ENCODE measurements at places on chromosomes 7 and 10.
A peak's percentile ranks its signal among the peaks of the same experiment; 100 is the strongest.

GRCh38 chr7:77484785-77485184 is 52.3 kb upstream of the PTPN12 start:
- H3K36me3 ChIP-seq: no peaks in the 10 kb centered on the region
- no peaks in the 10 kb centered on the region for H3K4me1 ChIP-seq
- no peaks in the 10 kb centered on the region for H3K27me3 ChIP-seq
- no peak for DNase-seq

GRCh38 chr10:71176661-71177060 is 35.7 kb upstream of the UNC5B start:
- no peak overlapping the region for H3K4me3 ChIP-seq
- DNase-seq: no peak
- peaks cover 14% of the 10 kb centered on the region for H3K27me3 ChIP-seq
- no peaks in the 10 kb centered on the region for H3K36me3 ChIP-seq
- H3K27ac ChIP-seq: no peak overlapping the region
- no peaks in the 10 kb centered on the region for H3K4me1 ChIP-seq

GRCh38 chr7:69603351-69603750 is 5.1 kb downstream of the AUTS2 start:
- peak overlapping the region; percentile 5 for H3K4me3 ChIP-seq
- H3K36me3 ChIP-seq: no peaks in the 10 kb centered on the region

- H3K36me3 ChIP-seq: no peaks in the 10 kb centered on the region
- no peak overlapping the region for H3K4me3 ChIP-seq
- H3K27ac ChIP-seq: no peak overlapping the region
- no peaks in the 10 kb centered on the region for H3K27me3 ChIP-seq
These were observed 146.3 kb downstream of the MALRD1 start for GRCh38 chr10:19194866-19195265.

DNA sequence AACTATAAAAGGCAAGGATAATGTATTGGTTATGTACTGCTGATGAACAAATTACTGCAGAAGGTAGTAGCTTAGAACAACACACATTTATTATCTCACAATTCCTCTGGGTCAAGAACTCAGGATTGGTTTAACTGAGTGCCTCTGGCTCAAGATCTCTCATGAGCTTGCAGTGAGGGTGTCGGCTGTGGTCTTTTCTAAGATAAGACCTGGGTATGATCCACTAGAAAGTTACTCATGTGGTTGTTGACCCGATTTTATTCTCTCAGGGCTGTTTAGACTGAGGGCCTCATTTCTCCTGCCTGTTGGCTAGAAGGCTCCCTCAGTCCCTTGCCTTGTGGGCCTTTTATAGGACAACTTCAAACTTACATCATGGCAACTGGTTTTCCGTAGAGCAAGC is 86.7 kb downstream of the VWDE start:
- no peaks in the 10 kb centered on the region for H3K4me1 ChIP-seq
- DNase-seq: no peak
- H3K4me3 ChIP-seq: no peak overlapping the region
- H3K36me3 ChIP-seq: no peaks in the 10 kb centered on the region

DNA sequence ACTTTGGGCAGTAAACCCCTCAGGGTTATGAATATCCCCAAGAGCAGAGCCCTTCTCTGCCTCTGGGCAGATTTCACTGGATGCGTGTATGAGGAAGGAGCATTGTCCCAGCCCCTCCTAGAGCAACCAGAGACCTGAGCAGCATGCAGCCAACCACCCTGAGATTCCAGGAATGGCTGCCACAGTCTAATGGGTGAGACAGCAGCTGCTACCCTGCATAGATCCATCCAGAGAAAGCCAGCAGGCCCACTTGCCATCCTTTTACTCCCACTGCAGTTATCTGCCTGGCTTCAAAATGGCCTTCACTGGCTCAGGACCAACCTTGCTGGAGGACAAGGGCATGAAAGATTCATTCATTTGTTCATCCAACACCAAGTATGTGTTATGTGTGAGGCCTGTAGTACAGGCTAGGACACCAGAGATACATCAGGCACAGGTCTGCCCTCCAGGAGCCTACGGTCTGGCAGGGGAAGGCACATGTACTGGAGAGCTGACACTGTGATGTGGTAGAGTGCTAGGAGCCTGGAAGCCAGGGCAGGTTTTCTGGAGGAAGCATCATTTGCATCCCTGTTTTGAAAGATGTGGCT is 26.2 kb upstream of the C10orf105 start:
- no peak overlapping the region for H3K4me3 ChIP-seq
- H3K27ac ChIP-seq: peak overlapping the region; percentile 95
- H3K4me1 ChIP-seq: peaks cover 79% of the 10 kb centered on the region
- no peak for DNase-seq
- no peaks in the 10 kb centered on the region for H3K27me3 ChIP-seq

DNA sequence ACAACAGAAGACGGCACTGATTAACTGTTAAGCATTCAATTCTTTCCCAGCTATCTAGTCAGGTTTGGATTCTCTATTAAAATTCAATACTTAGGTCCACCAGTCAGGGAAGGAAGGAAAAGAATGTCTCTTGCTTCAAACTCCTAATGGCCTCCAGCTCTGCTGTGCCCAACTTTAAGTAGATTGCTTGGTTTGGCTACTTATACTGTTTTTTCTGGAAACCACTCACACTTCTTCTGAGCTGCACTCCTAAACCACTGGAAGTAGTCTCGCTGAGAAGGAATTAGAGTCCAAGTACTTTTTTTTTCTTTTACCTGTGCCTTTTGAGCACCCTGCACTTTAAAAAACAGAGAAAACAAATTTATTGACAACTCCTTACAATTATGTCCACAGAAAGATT is 26.7 kb upstream of the COL1A2 start:
- no peak overlapping the region for H3K4me3 ChIP-seq
- no peaks in the 10 kb centered on the region for H3K4me1 ChIP-seq
- no peak for DNase-seq
- H3K27me3 ChIP-seq: no peaks in the 10 kb centered on the region
- H3K36me3 ChIP-seq: no peaks in the 10 kb centered on the region
- H3K27ac ChIP-seq: no peak overlapping the region

DNA sequence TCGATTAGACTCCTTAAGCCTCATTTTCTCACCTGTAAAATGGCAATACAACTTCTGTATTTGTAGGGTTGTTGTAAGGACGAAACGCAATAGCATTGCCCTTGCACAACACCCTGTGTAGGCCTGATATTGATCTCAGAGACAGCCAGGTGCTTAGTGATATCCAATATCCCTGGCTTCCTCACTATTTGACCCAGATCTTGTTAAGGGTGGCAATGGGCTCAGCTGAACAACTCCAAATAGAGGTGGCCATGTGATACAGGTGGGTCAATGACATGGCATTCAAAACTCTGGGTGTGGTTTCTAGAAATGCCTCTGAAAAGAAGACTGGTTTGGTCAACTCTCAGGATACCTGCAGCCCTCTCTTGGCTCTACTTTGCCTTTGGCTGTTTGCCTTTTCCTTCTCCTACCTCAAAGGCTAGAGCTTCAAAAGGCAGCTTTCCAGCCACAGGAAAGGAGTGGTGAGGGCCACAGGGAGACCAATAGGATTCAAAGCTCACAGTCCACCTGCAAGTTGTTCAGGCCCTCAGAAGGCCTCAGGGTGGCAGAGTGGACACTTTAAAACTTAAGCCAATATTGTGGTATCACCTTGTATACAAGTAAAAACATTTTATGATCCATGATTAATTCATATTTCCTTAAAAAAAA is 14.9 kb upstream of the GATAD1 start:
- no peaks in the 10 kb centered on the region for H3K36me3 ChIP-seq
- DNase-seq: no peak
- H3K27ac ChIP-seq: no peak overlapping the region
- no peaks in the 10 kb centered on the region for H3K27me3 ChIP-seq
- H3K4me1 ChIP-seq: no peaks in the 10 kb centered on the region

GRCh38 chr10:33277135-33277536 is 57.3 kb downstream of the NRP1 start:
- no peak overlapping the region for H3K4me3 ChIP-seq
- H3K27me3 ChIP-seq: no peaks in the 10 kb centered on the region
- no peak for DNase-seq
- no peaks in the 10 kb centered on the region for H3K4me1 ChIP-seq
- H3K27ac ChIP-seq: no peak overlapping the region

DNA sequence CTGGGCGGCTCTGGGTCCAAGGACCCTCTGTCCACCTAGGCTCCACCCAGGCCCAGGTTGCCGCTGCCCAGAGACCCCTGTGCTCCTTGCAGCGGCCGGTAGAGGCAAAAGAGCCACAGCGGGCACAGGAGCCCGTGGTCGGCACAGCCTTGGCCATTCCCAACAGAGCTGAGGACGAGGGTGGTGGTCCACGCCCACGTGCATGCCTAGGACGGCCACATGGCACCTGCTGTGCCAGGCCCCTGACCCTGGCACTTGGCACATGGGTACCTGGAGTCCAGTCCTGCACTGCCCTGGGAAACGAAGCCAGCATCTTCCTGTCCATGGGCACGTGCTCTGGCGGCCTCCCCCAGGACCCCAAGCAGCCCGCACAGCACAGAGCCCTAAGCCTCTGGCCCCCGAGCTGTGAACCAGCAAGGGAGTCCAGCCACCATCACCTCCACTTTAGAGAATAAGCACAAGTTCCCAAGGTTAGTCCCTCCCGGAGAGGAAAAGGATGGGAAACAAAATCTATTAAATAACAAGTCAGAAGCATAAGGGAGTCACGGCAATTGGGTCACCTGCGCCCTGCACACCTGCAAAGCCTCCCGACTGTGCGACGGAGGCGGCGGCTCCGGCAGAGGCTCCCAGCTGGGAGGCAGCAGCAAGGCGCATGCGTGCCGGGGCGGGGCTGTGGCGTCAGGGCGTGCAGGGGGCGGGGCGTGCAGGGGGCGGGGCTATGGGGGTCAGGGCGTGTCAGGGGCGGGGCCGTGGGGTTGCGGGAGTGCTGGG is 59.1 kb downstream of the STK32C start:
- no peak overlapping the region for H3K4me3 ChIP-seq
- H3K4me1 ChIP-seq: no peaks in the 10 kb centered on the region
- no peak overlapping the region for H3K27ac ChIP-seq
- no peak for DNase-seq
- no peaks in the 10 kb centered on the region for H3K36me3 ChIP-seq

GRCh38 chr10:44589181-44589943 is 204.5 kb upstream of the CXCL12 start:
- no peak overlapping the region for H3K27ac ChIP-seq
- no peak for DNase-seq
- H3K4me3 ChIP-seq: no peak overlapping the region
- H3K36me3 ChIP-seq: no peaks in the 10 kb centered on the region
- peaks cover 7% of the 10 kb centered on the region for H3K27me3 ChIP-seq

DNA sequence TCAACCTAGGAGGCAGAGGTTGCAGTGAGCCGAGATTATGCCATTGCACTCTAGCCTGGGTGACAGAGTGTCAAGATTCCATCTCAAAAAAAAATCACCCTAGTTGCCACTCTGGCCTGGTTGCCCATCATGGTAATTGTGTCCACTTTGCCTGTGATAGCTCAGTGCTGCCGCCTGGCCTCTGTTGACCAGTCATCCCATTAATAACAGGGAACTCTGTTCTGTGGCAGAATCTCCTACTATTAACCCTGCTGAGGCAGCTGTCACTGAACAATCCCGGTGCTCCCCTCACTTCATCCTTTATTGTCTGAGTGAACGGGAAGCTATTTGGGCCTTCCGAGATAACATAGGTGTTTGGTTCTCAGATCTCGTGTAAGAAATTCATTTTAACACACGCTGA is 14.6 kb downstream of the ZNF3 start:
- H3K4me3 ChIP-seq: no peak overlapping the region
- H3K4me1 ChIP-seq: no peaks in the 10 kb centered on the region
- DNase-seq: no peak
- no peaks in the 10 kb centered on the region for H3K27me3 ChIP-seq

DNA sequence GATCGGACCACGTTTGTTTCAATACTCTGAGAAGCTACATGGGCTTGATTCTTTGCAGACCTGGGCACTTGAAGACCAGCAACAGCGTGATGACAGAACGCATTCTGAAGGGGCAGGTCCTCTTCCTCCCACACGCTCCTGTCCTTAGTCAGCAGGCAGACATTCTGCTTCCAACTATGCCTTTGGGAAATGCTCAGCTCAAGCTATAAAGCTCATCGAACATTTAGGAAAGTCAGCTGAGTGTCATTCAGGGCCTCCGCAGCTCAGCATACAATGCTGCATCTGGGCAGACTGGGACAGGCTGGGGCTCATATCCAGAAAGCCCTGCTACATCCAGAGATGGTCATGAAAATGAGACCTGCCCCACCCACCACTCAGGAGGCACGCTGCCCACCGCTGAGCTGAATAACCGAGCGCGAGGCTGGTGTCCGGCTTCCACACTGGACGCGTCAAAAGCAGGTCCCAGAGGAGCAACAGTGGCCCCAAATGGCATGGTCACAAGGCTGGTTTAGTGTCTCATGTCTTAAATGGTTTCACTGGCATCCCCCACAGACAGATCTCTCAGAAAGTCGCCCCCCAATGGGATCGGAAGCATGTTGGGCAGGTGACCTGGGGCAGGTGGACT is 274.0 kb downstream of the DNAJB6 start:
- peaks cover 88% of the 10 kb centered on the region for H3K36me3 ChIP-seq
- no peaks in the 10 kb centered on the region for H3K27me3 ChIP-seq
- DNase-seq: no peak
- peak overlapping the region; percentile 35 for H3K27ac ChIP-seq
- H3K4me3 ChIP-seq: no peak overlapping the region

- no peaks in the 10 kb centered on the region for H3K36me3 ChIP-seq
- peak overlapping the region; percentile 98 for H3K4me3 ChIP-seq
- H3K4me1 ChIP-seq: peaks cover 49% of the 10 kb centered on the region
- no peaks in the 10 kb centered on the region for H3K27me3 ChIP-seq
These were observed 1.2 kb downstream of the TECPR1 start for GRCh38 chr7:98250789-98251188.

DNA sequence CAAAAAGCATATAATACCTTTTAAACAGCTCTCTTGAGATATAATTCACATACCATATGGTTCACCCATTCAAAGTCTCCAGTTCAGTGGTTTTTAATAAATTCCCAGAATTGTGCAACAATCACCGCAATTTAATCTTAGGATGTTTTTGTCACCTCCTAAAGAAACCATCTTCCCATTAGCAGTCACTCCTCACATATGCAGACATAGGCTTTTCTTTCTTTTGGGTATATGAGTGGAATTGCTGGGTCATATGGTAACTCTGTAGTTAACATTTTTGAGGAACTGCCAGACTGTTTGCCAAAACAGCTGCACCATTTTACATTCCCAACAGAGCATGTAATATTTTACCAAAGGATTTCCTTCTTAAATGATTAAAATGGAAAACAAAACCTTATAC is 57.0 kb downstream of the CC2D2B start:
- no peak for DNase-seq
- H3K4me3 ChIP-seq: no peak overlapping the region
- H3K4me1 ChIP-seq: peaks cover 8% of the 10 kb centered on the region
- H3K36me3 ChIP-seq: no peaks in the 10 kb centered on the region
- H3K27me3 ChIP-seq: peaks cover 8% of the 10 kb centered on the region

Data from DND-41 (cell line).